Aorta (tissue), 5 donors: ENCODE measurements at places on chromosomes 13 and 19. TPM values are rescaled to one million over a fixed set of nuclear protein-coding genes. Genes with fewer than 3 reads are reported as not detected.

DNA sequence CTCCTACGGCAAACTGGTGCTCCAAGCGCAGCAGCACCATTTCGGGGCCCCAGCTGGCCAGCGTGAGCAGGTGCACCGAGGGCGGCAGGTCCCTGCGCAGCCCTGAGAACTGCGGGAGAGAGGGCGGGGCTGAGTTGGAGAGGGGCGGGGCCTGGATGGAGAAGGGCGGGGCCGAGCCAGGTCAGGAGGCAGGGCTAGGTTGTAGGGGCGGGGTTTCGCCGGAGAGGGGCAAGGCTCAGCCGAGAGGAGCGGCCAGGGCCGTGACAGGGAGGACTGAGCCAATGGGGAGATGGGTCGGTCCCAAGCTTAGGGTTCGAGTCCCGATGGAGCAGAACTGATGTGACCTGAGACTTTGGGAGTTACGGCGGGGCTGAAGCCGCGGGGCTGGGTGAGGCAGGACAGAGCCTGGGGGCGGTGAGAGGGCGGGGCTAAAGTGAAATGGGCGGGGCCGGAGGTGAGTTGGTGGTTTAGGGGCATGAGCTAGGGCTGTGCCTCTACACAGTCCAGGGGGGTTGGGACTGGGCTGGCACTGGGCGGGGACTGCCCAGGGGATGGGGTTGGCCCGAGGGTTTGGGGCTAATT is 19.0 kb downstream of the MAN2B1 start:
- H3K4me1 ChIP-seq, result no peaks in the 10 kb centered on the region
- no peaks in the 10 kb centered on the region for H3K27me3 ChIP-seq
- peak; percentile 74 for DNase-seq
- H3K27ac ChIP-seq, result no peak overlapping the region
- no peaks in the 10 kb centered on the region for H3K36me3 ChIP-seq

DNA sequence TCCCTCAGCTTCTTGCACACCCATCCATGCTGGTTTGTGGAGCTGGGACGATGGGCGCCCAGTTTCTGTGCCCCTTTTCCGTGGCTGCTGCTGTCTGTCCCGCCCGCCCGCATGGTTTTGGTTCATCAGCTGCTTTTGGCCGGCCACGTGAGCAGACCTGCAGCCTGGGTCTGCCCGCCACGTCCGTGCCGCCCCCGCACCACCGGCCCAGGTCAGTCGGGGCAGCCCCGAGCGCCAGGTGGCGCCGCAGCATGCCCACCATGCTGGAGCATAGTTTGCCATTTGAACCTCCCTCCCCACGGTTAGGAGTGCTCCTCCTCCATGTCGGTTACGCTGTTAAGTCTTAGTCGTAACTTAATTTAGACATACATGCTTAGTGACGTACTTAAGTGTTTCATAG is 15.3 kb upstream of the RPS15 start:
- no peak overlapping the region for H3K27ac ChIP-seq
- H3K36me3 ChIP-seq, result no peaks in the 10 kb centered on the region
- H3K4me3 ChIP-seq, result no peak overlapping the region
- no peaks in the 10 kb centered on the region for H3K27me3 ChIP-seq
- DNase-seq, result no peak

DNA sequence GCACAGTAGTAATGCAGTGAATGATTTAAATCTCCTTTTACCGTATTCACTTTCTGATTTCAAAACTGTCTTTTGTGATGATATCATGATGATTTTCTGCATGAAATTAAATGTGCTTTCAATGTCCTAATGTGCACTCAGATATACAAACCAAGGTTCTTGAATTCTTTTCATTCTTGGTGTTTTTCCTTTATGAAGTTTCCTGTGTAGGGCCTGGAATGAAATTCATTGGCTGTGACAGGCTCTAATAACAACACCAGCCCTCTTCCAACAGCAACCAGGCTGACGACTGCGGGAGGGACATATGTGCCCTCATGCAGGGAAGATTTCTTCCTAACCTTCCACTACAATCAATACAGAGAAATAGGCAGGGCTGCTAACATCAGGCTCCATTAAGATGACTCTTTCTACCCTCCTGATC is 1052.0 kb downstream of the DIAPH3 start:
- peaks cover 2% of the 10 kb centered on the region for H3K4me1 ChIP-seq
- no peaks in the 10 kb centered on the region for H3K36me3 ChIP-seq
- no peaks in the 10 kb centered on the region for H3K27me3 ChIP-seq
- no peak overlapping the region for H3K4me3 ChIP-seq
- no peak for DNase-seq

DNA sequence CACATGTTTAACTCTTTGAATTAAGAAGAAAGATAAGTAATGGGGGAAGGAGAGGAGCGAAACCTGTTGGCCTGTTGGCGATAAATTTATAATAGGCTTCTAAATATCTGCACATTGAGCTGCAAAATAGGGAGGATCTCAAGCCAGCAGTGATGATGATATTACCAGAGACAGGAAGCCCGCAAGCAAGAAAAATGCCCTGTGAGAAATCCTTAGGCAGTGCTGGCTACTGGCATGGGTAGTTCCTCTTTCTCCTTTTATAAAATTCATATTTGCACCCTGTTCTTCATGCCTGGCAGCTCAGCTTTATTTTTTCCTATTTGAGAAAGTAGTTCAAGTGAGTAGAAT is 858 bp upstream of the USP12 start:
- H3K4me3 ChIP-seq, result peak overlapping the region; percentile 99
- H3K27ac ChIP-seq, result no peak overlapping the region
- peaks cover 6% of the 10 kb centered on the region for H3K4me1 ChIP-seq
- no peaks in the 10 kb centered on the region for H3K27me3 ChIP-seq
- no peaks in the 10 kb centered on the region for H3K36me3 ChIP-seq

GRCh38 chr19:19039901-19040300 is 6.5 kb downstream of the ARMC6 start:
- H3K27ac ChIP-seq, result no peak overlapping the region
- no peaks in the 10 kb centered on the region for H3K27me3 ChIP-seq
- H3K4me1 ChIP-seq, result no peaks in the 10 kb centered on the region
- no peaks in the 10 kb centered on the region for H3K36me3 ChIP-seq
- no peak for DNase-seq
- H3K4me3 ChIP-seq, result no peak overlapping the region

Gene HCST
- total RNA-seq, result 18.7 TPM

Gene DACT3
- total RNA-seq, result 216 TPM

Gene SLITRK1
- 0.10 TPM for total RNA-seq
